ENCODE measurements at places on chromosomes 6 and 20.
A peak's percentile ranks its signal among the peaks of the same experiment; 100 is the strongest.

- no peak for DNase-seq
Observed at GRCh38 chr20:47973519-47974233, 188.4 kb upstream of the SULF2 start.

DNA sequence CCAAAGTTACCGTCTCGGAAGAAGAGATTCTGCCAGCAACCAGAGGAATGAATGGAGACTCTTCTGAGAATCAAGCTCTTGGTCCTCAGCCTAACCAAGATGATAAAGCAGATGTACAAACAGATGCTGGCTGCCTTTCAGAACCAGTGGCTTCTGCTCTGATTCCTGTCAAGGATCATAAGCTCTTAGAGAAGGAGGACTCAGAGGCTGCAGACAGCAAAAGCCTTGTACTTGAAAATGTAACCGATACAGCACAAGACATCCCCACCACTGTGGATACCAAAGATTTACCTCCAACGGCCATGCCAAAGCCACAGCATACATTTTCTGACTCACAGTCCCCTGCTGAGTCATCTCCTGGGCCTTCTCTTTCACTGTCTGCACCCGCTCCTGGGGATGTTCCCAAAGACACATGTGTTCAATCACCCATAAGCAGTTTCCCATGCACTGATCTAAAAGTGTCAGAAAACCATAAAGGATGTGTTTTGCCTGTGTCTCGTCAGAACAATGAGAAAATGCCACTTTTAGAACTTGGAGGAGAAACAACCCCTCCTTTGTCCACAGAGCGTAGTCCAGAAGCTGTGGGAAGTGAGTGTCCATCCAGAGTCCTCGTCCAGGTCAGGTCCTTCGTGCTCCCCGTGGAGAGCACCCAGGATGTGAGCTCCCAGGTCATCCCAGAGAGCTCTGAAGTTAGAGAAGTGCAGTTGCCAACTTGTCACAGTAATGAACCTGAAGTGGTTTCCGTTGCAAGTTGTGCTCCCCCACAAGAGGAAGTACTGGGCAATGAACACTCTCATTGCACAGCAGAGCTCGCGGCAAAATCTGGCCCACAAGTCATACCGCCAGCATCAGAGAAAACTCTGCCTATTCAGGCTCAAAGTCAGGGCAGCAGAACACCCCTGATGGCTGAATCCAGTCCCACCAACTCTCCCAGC is 109.6 kb downstream of the RTN4IP1 start:
- no peak for DNase-seq

GRCh38 chr6:142844065-142844755 is 100.8 kb downstream of the HIVEP2 start:
- DNase-seq, result no peak

GRCh38 chr20:725491-725890 is 42.8 kb downstream of the SLC52A3 start:
- DNase-seq, result no peak

- no peak for DNase-seq
Observed at GRCh38 chr6:107080036-107080435, 35.3 kb downstream of the BEND3 start.

DNA sequence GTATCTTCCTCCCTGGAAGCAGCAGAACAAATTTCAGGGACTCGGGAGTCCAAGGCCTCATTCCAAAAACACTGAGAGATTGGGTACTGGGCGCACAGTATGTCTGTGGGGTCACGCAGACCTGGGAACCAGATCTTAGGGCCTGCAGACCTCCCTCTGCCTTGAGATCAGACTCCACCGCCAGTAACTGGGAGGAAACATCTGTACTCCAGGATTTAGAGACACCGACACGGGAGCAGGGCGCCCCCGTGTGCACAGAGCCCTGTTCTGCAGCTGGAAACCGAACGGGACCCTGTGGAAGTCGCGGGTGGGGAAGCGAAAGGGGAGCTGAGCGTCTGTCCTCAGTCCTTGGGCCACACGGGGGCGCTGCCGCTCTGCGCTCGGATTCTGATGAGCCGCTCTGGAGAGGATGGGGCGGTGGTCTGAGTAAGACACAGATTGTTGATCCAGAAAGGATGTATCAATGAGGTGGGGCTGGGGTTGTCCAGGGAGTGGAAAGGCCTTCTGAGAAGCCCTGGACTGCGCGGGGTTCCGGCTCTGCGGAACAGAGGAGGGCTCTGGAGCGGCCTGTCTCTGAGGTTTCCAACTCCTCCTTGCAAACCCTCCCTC is 35.7 kb upstream of the HLA-E start:
- DNase-seq, result peak; percentile 82

- no peak for DNase-seq
Observed at GRCh38 chr20:39105551-39105950, 143.4 kb downstream of the DHX35 start.

DNA sequence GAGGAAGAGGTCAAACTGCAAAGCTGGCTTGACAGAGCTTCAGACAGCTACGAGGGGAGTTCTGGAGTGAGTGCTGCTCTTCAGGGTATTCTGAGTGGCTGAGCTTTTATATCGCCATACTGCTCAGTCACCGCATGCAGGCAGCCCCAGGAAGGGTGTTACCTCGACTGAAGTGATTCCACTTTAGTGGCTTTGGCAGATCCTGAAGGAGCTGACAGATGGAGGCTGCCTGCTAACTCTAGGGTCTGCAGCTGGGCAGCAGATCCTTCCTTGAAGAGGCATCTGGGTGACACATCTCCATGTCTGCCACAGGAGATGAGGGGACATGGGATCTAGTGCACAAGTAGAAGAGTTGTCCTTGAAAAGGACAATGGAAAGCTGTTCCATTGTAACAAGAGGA is 3.7 kb upstream of the DEK start:
- DNase-seq, result no peak

- DNase-seq, result no peak
Observed at GRCh38 chr6:143603455-143603854, 74.3 kb upstream of the PHACTR2 start.

- DNase-seq, result no peak
Observed at GRCh38 chr20:41446456-41446855, 79.8 kb upstream of the EMILIN3 start.

DNA sequence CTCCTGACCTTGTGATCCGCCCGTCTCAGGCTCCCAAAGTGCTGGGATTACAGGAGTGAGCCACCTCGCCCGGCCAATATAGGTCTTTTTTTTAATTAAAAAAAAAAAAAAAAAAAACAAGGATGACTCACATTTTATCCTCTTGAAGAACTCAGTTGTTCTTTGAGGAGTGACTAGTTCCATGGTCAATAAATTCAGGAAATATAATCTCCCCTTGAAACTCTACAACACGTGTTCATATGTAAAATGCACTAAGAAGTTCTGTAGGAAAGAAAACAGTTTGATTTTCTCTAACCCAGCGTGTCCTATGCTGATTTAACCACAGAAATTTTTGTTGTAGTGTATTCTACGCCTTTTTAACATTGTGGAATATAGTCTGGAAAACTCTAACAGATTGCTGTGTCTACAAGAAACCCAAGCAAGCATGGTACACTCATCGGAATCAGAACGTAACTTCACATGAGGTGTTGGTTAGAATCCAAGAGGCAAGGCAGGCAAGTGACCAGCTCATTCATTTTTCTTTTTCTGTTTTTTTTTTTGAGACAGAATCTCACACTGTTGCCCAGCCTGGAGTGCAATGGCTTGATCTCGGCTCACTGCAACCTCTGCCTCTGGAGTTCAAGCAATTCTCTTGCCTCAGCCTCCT is 79.0 kb upstream of the ZNF217 start:
- no peak for DNase-seq
